ENCODE measurements at places on chromosomes 6 and 20.

- no peak for DNase-seq
Measured at GRCh38 chr20:61634376-61635145, 382.5 kb downstream of the CDH4 start.

- no peak for DNase-seq
Measured at GRCh38 chr6:164308339-164308738, 893.8 kb downstream of the QKI start.

- DNase-seq = no peak
Measured at GRCh38 chr20:40970218-40970617, 58.4 kb upstream of the TOP1 start.

DNA sequence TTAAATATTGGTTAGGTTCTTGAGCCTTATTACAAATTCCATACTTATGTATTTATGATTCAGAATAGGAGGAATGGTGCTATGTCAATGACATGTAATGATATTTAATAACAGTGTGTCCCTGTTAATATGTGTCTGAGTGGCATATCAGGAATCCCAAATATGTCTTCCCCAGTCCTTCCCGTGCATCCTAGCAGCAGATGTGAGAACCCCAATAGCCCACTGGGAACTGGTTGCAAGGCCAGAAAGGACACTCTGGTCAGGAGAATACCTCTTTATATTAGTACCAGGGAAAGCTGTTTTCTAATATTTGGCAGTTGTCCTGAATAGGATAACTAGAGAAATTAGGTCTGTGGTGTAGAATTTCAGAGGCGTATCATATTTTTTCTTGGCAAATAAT lies 159.1 kb upstream of the PDE7B start:
- DNase-seq = no peak

- DNase-seq = peak; percentile 84
Measured at GRCh38 chr6:30690403-30691207, at the start of gene NRM. Gene NRM, minus strand, starts transcription at chr6:30690984. Its CDS starts 10 bp downstream, at chr6:30690974.

GRCh38 chr6:43575772-43576551 lies at the start of the genes POLH and XPO5:
Gene POLH, plus strand, starts transcription at chr6:43576185. Its CDS starts 6,135 bp downstream, at chr6:43582320.
Gene XPO5, minus strand, starts transcription at chr6:43576038. Its CDS starts 174 bp downstream, at chr6:43575864.
- DNase-seq = peak; percentile 88

- peak; percentile 2 for DNase-seq
Measured at GRCh38 chr6:33815854-33816253, 12.1 kb upstream of the MLN start.

- DNase-seq = peak; percentile 81
Measured at GRCh38 chr6:129455126-129455769, 254.7 kb downstream of the ARHGAP18 start.
